ENCODE measurements at places on chromosomes 5 and 9.

- DNase-seq = no peak
Measured at GRCh38 chr9:76882686-76883085, 23.2 kb downstream of the PRUNE2 start.

GRCh38 chr5:143316844-143317631, 86.4 kb downstream of the NR3C1 start:
- no peak for DNase-seq

GRCh38 chr5:100855937-100856430, 47.1 kb downstream of the ST8SIA4 start:
- DNase-seq = no peak

DNA sequence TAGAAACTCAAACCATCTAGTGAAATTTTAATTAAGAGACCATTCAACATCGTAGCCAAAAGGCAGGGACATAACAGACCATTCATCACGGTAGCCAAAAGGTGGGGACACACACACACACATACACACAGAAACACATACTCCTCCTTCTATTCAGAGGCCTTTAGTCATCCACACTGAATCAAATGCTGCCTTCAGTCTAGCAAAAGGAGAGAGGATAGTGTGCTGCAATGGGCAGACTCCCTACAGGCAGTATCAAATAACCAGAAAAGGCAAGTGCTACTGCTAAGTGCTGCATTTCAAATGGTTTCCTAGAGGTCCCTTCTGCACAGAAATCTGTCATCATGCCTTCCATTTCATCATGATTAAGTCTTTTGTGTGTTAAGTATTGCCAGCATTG, 303.9 kb downstream of the TRIM32 start:
- no peak for DNase-seq

DNA sequence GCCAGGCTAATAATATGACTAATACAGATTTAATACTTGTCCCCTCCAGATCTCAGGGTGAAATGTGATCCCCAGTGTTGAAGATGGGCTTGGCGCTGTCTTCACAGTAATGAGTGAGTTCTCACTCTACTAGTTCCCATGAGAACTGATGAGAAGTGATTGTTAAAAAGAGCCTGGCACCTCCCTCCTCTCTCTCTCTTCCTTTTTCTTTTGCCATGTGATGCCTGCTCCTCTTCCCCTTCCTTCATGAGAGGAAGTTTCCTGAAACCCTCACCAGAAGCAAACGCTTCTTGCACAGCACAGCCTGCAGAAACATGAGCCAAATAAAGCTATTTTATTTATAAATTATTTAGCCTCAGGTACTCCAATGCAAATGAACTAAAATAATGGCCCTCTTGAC, 55.2 kb downstream of the GLDC start:
- no peak for DNase-seq

GRCh38 chr9:71858812-71859211, 52.2 kb downstream of the ABHD17B start:
- DNase-seq = no peak

DNA sequence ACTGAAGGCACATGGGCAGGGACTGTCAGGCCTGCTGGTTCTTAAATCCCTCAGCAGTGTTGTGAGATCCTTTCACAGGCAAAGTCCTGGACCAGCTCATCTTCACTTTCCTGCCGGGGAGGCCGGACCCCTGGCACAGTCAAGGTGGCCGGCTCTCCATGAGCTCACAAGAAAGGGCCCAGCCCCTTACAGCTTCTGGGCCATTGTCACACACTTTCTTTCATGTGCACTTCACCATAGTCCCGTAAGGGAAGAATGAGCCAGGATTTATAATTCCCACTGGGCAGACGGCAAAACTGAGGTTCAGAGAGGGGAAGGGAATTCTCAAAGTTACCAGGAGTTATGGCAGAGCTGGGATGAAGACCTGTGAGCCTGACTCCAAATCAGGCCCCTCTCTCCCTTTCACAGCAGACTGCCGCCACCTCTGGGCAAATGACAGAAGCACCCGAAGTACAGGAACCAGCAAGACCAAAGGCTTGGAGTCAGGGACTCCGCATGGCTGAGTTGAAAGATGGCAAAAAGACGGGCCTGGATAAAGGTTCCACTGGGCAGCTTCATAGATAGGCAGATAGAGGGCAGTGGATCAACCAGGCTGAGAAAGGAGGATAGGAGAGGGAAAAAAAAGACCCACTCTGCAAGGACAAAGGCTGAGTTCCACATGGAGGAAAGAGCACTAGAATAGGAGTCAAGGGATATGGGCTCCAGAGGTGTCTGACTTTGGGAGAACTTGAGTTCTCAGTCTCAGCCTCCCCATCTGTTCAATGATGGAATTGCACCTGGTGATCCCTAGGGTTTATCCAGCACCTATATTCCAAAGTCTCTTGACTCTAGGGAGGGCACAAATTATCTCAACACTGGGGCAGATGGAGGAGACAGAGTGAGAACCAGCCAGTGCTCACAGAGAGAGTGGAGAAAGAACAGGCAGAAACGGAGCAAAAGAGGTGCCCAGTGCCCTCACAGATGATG, 128.7 kb downstream of the PAX5 start:
- no peak for DNase-seq

DNA sequence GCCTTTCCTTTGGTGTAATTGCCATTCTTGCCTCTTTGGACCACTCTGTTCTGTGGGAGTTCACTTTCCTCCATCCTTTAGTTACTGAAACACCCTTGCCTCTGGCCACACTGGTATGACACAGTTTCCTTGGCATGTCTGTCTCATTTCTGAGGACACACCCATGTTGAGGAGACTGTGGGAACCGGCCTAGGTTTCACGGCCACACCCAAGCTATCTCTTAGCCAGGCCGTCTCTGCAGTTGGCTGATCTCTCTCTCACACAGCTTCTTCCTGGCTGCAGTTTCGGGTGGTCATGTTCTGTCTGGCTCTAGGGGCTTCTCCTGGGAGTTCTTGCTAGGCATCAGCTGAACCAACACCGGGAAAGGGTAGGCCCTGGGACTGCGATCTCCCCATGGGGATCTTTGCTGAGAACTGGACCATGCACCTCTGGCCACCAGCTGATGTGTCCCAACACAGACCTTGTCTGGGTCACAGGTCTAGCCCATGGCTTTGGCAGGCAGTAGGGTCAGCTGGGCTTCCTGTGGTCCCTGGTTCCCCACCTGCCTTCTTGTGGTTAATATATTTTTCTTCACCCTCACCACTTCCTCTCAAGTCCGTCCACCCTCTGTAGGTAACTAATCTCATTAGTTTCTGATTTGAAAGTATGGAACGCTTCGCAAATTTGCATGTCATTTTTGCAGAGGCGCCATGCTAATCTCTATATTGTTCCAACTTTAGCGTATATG, 24.9 kb downstream of the ARHGEF37 start:
- no peak for DNase-seq
